AG10803 (cell line): ENCODE measurements at places on chromosomes 12 and 14.

DNA sequence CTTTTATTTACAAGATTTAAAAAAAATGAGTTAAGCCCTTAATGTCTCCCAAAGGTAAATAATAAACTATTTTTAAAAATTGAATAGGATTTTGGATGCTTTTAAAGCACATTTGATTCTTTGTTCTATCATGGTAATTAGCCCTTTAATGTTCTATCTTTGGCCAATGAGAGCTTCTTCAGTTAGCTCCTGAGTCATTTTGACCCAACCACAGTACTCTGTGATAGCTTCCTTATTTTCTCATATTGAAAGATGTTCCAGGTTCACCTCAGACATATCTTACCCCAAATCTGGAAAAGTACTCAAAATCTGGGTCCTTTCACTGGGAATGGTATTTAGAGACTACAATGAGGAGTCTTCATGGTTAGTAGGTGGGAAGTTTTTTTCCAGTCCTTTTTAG lies 98.0 kb downstream of the MYRFL start:
- DNase-seq = no peak

- peak; percentile 40 for DNase-seq
These were observed 209.2 kb downstream of the PHLDA1 start for GRCh38 chr12:75822416-75822815.

DNA sequence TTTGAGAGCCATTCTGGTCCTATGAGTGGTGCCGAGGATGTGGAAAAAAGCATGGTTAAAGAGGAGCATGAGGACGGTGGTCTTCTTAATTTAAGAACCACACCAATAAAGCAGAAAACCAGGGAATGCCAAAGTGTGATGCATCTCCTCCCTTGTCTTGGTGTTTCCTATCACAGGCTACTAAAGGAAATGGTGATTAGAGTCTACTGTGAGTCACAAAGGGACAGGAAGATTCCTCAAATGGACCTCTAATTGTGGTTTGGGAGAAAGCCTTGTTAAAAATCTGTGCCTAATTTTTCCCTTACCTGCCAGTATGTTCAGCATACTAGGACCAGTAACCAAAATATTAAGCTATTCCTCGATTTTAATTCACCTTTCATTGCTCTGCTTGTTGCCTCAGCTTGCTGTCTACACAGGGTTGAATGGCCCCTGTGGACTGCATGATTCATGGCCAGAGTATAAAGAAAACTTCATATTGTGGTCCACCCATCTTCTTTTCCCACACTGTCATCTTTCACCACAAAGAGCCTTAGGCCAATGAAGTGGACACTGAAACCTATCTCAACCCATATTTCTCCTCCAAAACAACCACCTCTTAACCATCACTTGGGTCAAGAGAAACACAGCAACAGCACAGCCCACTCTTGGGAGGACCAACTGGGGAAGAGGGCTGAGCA lies 38.8 kb downstream of the DIO2 start:
- DNase-seq = no peak

DNA sequence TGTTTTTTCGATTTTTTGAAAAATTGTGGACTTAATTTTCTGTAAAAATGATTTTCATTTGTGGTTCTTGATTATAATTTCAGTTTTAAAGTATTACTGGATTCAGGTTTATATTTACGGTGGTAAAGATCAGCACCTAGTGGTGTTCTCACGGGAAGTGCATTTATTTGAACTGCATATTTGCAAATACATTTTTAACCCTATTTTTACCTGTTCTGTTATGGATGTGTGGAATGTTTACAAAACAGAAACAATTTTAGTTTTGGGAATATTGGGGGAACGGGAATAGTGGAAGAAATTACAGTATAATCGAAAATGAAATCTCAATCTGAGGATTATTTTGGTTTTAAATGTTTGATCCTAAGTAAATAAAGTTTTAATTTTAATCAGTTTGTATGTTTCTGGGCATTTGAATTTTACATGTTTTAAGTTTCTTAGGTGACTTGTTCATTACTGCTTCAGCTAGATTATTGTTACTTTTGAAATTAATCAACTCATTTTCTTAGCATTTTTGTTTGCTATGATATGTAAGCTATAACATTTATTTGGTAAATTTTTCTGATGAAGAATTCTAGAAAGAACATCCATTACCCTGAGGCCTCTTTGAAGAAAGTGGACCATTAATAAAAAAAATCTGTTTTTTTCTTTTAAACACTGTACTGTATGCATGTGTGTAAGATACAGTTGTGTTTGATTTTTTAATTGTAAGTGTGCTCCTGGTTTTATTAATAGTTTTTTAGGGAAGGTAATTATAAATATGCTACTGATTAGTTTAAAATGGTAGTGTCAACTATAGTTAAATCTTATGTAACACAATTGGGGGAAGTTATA lies 942 bp downstream of the ATF7IP start:
- DNase-seq = peak; percentile 45

DNA sequence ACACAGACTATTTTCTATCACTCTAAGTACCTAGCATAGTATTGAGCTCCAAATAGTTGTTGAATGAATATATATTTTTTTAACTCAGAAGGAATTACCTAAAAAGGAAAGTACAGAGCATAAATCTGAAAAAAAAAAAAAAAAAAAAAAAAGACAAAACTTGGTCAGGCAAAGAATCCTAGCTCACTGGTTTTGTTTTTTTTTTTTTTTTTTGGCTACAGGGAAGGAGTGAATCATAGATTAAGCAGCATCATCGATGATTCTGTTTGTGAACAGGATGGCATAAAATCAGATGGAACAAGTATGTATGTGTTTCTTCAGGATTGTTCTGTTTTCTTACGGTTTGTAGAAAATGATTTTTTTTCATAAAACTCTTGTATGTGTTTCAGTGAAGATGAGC lies 66.1 kb upstream of the BCAT1 start:
- DNase-seq = no peak

DNA sequence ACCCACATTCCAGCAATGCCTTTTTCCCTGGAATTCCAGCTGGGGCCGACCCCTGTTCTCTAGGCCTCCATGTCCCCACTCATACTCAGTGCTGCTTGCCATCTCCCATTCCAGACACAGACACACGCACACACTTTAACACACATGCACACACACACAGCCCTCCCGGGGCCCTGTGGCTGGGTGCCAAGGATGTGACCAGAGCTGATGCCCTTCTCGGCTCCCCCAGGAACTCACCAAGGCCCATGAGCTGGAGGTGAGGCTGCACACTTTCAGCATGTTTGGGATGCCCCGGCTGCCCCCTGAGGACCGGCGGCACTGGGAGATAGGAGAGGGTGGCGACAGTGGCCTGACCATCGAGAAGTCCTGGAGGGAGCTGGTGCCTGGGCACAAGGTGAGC lies 4.3 kb downstream of the PLEKHG6 start:
- DNase-seq = no peak

DNA sequence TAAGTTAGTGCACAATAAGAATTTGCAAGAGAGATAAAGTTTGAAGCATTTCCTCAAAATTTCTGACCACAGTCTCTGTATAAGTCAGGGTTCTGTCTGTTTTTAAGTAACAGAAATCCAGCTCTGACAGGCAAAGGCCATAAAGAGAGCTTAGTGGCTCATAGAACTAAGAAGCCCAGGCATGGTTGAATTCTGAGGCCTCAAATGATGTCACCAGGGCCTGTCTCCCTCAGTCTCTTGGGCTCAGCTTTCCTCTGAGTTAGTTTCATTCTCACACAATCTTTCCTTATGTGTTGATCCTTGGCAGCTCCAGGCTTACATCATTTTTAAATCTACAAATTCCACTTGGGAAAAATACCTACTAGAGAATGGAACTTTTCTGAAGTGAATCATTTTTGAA lies 173.4 kb upstream of the ATP2B1 start:
- peak; percentile 60 for DNase-seq

- peak; percentile 86 for DNase-seq
These were observed 16.5 kb upstream of the LUM start for GRCh38 chr12:91127751-91128150.

GRCh38 chr14:32367516-32367915 lies 38.4 kb downstream of the AKAP6 start:
- DNase-seq = no peak
